ENCODE measurements at places on chromosomes 2 and 18.

DNA sequence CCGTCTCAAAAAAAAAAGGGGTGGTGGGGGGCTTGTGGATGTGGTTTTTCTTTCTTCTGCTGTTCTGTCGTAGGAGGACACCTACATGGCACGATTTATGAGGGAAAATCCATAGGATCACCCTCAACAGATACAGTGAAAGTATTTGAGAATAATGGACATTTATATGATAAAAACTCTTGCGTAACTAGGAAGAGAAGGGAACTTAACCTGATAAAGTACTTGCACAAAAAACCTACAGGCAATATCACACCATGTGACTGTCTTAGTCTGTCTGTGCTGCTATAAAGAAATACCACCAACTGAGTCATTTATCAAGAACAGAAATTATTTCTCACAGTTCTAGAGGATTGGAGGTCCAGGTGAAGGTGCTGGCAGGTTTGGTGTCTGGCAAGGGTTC, 21.8 kb upstream of the LAMA1 start:
- DNase-seq: no peak

- no peak for DNase-seq
Measured at GRCh38 chr18:36821681-36822080, 7.1 kb downstream of the TPGS2 start.

DNA sequence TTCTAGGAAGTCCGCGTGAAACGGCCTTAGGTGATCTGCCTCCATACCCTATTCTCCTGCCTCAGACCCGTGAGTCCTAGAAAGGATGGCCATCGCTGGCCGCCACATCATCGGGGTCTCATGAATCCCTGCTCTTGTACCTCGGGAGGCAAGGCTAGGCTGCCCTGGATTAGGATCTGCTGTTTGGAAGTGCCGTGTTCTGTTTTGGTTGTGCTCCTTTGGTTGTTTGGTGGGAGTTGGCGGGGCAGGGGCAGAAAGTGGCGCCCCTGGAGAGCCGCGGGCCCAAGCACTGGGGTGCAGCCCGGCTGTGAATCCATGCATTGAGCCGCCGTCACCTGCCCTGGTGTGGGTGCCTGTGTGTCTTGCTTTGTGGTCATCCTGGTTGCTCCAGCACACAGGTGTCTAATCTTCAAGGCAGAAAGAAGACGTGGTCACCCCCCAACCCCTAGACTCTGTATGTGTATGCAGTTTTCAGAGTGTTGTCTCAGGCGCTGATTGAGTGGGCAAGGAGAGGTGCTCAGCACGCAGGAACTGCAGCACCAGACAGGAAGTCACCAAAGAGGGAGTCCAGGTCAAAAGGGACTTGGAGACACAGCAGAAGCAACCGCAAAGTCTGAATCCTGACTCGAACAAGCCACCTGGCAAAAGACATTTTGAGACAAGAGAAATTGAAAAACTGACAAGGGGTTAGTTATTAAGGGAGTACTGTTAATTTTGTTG, 80.0 kb upstream of the LDLRAD4 start:
- DNase-seq: no peak

DNA sequence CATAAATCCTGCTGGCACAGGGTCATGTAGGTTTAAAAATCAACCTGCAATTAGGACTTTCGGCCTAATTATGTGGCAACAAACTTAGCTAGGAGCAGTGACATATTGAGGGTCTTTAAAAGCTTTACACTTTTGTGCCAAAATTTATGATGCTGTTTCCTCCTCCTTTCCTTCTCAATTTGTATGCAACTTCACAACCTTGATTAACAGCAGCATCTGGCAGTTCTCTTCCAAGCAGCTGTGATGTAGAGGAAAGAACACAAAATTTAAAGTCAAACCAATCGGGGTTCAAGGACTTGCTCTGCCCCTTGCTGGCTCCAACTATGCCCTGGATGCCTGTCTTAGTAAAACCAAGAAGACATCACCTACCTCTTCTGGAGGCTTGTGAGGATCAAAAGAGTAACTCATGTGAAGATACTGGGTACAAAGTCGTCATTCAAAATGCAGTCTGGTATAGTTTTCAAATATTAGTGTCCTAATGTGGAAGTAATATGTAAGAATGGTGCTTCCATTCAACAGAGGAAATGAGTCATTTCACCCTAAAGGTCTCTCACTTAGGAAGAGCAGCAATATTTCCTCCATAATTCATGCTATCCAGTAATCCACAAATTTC, 94.7 kb downstream of the ANKRD44 start:
- no peak for DNase-seq

DNA sequence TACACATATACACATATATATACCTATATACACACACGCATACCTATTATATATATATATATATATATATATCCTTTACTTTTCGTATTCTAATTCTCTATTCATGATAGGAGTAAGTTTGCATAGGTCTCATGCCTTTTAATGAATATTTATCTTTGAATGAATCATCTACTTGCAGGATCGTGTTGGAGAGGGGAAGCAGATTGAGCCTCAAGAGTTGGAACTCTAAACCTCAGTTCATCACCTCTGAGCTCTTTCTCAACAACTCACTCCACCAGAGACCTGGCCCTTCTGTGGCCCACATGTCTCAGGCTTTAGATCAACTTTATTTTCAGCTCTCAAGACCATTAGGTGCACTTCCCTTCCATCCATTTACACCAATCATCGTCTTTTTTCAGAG, 490.4 kb upstream of the ID2 start:
- DNase-seq: no peak

GRCh38 chr2:96537734-96538486, 1.4 kb downstream of the ARID5A start:
- DNase-seq: no peak

DNA sequence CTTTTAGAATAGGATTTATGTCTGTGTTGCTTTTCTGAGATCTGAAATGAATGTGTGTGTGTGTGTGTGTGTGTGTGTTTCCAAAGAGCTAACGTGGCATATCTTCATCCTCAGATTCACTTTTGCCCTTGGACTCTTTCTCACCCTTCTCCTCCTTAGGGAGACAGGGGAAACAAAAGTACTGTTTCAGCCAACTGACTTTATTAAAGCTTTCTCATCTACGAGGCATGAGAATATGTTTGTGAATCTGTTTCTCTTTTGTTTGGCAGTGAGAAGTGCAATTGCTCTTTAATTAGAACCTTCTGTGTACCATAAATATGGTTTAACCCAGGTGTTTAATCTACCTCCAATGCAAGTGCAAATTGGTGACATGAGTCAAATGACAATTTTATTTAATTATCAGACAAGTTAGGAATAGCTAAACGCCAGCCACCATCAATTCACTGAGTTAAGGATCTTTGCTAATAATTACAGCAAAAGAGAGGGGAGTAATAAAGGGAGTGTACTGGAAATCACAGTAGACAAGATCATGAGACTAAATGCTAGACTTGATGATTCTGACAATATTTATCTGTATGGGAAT, 186.4 kb upstream of the COL3A1 start:
- no peak for DNase-seq

DNA sequence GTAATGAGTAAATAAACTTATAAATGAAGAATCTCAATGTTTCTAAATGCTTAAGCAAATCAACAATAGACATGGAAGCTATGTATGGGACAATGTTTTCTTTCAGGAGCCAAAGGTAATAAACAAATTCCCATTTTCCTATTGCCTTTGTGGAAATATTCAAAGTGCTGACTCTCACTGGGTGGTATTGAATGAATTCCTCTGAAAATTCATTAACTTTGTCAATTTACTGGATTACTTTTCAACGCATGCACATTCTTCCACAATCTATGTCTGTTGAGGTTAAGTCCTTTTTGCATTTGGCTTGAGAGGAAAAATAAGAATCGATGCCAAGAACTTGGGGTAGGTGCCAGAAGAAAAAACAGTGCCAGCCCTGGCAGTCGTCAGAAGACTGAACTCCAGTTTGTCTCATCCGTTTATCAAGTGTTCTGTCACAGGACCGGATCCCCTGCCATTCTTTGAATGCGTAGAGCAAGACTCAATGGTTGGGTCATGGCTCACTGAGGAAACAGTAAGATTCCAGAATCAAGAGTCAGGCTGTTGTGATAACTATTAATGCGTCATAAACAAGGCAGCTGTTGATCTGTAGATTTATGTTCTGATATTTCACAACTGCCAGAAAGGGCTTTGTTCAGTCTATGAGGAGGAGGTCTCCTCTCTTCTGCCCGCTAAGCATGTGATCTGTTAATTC, 133.3 kb downstream of the GFPT1 start:
- no peak for DNase-seq

DNA sequence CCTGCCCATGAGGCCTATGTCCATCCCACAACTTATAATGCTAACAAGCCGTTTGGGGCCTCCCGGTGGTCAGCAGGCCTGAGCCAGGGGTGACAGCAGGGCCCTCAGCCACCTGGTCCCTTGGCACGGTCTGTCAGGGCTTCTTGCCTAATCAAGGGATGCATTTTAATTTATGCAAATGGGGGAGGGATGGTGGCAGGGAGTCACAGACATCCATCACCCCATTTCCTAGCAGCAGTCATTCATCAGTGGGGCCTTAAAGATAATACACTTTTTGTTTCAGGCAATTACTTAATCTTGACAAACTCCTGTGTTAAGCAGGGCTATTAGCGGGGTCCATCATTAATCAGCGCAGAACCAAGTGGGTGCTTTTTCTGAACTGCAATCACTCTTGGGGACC, 174.5 kb downstream of the GLI2 start:
- DNase-seq: no peak

GRCh38 chr2:156445296-156446220, 9.4 kb downstream of the GPD2 start:
- DNase-seq: no peak

DNA sequence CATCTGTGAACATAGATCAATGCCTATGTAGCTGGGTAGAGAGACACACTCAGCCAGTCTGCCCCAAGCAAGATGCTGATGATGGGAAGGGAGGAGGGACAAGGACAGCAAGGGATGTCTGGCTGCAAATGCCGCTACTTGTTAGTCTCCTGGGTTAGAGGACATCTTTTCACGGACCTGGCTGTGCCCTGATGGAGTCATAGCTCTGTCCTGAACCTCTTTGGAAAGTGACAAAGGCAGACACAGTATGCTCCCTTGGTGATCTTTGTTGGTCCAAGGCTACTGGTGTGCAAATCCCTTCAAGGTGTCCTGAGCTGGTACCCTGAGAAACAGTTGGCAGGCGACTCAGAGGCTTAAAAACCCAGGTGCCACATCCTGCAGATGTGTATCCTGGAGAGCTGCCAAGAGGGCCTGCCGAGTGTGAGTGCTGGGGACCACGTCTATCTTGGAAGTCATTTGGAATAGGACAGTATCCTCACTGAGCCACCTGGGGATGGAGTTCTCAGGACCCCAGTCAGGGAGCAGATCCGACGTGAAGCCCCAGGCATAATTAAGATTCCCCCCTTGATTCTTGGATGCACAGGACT, 10.8 kb downstream of the FOSL2 start:
- DNase-seq: no peak

DNA sequence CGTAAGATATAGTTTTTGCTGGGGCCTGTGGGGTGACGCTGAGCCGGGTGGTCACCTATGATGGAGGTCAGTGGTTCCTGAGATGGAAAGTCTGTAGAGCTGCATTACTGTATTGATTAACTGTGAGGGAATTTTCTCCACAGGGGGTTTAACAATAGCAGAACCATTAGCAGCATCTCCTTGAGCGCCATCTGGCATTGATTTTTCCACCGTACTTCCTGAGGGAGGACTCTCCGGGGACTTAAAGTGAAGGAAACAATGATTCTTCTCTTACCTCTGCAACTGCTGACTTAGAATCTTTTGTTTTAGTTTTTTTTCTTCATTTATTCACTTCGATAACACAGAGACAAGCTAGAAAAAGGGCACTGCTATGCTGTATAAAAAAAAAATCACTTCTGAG, 22.6 kb upstream of the RNF125 start:
- DNase-seq: no peak

- no peak for DNase-seq
Measured at GRCh38 chr2:8506746-8507145, 175.1 kb upstream of the ID2 start.

- no peak for DNase-seq
Measured at GRCh38 chr18:25496544-25496943, 144.6 kb upstream of the ZNF521 start.

DNA sequence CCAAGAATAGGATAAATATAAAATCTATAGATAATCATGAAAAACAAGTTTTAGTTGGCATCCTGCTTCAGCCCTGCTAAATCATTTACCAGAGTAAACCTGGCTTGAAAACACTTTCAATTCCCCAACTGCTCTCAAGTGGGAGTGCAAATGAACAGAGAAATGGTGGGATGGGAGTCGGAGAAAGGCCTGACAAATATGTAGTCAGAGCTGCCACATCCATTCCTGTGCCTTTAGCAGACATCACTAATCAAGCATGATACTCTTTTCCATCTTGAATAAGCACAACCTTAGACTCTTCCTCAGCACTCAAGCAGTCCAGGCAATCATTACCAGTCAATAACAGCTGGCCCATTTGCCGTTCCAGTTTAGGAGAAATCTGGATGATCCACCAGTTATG, 101.3 kb downstream of the ANKRD44 start:
- DNase-seq: no peak

DNA sequence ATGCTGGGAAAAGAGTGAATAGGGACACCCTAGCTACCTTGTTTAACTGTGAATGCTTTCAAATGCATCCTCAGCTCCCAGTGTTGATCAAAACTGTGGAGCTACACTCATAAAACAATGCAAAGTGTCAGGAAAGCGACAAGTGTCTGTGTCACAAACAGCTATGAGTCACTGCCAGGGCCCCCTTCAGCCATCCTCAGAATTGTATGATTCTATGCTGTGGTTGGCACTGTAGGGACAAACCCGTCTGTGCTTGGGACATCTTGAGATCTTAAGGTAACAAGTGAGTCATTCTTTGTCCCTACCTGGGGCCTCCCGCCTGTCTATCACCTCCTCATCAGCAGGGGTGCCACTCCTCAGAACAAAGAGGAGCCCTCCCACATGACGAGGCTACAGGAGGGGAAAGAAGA, 42.4 kb downstream of the KLF7 start:
- no peak for DNase-seq

GRCh38 chr18:11518788-11519685, 90.4 kb upstream of the SLC35G4 start:
- no peak for DNase-seq

DNA sequence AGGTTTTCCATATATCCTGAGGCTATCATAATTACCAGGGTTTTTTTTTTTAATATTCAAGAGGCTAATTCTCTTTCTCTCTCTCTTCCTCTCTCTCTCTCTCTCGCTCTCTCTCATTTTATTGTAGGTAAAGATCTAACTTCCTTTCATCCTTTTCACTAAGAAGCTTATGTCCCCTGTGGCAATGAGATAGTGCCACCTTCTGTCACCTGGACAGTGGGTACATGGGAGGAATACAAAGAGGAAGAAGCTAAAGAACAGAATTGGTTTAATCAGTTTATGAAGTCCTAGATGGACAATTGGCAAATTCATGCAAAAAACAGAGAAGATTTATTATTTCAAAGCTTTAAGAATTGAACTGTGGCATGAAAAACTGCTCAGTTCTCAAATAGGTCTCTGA, 1582.3 kb upstream of the TMEFF2 start:
- DNase-seq: no peak

DNA sequence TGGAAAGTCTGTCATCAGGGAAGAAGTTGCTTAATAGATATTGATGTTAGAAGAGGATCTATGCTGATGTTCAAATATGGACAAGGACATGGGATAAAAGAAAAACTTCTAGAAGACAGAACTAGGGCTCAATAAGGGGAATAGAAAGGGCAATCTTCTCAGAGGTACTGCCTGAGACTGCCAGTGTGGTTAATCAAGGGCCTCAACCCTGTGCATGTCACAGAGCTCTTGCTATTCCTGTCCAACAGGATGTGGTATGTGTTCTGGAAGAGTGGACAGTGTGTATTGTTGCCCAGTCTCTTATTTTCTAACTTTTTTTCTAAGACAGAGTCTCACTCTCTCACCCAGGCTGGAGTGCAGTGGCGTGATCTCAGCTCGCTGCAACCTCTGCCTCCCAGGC, 27.8 kb upstream of the RNF125 start:
- no peak for DNase-seq

- DNase-seq: no peak
Measured at GRCh38 chr18:76721207-76721996, 101.0 kb upstream of the ZNF236 start.
